ENCODE measurements at places on chromosomes 2 and 18.
A peak's percentile ranks its signal among the peaks of the same experiment; 100 is the strongest.

DNA sequence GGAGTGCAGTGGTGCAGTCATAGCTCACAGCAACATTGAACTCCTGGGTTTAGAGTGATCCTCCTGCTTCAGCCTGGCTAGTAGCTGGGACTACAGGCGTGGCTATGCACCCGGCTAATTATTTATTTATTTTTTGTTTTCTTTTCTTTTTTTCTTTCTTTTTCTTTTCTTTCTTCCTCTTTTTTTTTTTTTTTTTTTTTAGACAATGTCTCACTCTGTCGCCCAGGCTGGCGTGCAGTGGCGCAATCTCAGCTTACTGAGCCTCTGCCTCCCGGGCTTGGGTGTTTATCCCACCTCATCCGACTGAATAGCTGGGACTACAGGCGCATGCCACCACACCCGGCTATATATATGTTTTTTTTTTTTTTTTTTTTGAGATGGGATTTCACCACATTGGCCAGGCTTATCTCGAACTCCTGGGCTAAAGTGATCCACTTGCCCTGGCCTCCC, 1.4 kb upstream of the ANXA4 start:
- peaks cover 3% of the 10 kb centered on the region for H3K36me3 ChIP-seq
- H3K27ac ChIP-seq = no peak overlapping the region
- no peaks in the 10 kb centered on the region for H3K27me3 ChIP-seq
- H3K4me3 ChIP-seq = no peak overlapping the region
- no peak for DNase-seq

DNA sequence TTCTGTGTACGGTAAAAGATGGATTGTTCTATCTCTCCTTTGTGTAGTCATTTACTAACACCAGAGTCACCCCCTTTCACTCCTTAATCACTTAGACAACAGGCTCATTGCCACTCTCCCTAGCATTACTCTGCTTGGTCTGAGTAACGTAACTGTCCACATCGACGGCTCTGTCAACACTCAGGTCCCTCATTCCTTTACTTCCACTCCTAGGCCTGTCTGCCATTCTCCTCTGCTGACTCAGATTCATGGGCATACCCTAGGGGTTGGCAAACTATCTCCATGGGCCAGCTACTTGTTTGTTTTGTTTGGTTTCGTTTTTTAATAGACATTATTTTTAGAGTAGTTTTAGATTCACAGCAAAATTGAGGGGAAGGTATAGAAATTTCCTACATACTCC, 243.9 kb downstream of the NR4A2 start:
- H3K27ac ChIP-seq = no peak overlapping the region
- H3K36me3 ChIP-seq = no peaks in the 10 kb centered on the region
- H3K4me3 ChIP-seq = no peak overlapping the region
- H3K27me3 ChIP-seq = peaks cover under 1% of the 10 kb centered on the region

DNA sequence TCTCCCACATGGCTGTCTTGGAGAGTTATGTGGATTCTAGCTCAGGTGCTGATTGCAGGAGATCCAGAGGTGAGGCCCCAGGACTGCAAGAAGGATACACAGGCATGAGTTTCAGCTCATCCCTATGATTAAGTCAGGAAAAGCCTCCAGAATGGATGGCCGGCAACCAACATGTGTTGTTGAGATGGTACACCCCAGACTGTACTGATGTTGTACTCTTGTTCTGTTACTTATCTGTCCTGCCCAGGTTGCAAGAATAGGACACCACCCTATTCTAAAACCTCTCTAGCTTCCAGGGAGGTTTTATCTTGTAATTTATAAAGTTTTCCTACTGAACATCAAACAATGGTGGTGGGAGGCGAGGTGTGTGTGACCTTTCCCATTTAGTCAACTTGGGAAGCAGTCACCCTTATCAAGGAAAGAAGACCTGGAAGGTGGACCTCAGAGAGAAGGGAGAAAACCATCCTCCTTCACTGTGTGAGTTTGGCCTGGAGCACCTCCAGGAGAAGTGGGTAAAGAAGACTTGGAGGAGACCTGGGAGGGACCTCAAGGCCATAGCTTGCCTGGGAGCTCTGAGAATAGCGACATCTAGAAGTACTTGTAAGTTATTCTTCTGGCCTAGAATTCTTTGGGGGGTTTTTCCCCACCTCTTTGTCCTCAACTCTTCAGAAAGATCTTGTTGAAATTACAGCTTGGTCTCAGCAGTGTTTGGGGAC, 8.6 kb downstream of the FAM124B start:
- peaks cover 6% of the 10 kb centered on the region for H3K4me1 ChIP-seq
- no peak overlapping the region for H3K4me3 ChIP-seq
- H3K36me3 ChIP-seq = no peaks in the 10 kb centered on the region
- H3K27me3 ChIP-seq = peaks cover 9% of the 10 kb centered on the region

DNA sequence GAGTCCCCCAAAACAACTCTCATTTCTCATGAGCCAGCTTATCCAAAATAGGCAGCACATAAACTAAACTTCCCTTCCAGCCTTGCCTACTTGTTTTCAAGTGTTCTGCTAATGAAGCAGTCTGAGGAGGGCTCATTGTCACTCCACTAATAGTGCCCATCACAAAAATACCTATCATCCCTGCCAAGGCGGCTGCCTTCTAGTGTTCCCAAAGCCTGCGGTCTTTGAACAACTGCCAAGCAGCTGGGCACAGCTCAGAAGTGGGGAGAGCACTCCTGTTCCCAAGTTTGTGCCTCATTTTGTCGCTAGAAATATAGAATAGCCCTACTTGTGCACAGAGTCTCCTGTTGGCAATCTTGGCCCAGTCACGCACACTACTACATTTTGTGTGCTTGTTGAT, 50.3 kb downstream of the DTNA start:
- H3K4me1 ChIP-seq = no peaks in the 10 kb centered on the region
- H3K27ac ChIP-seq = no peak overlapping the region
- no peaks in the 10 kb centered on the region for H3K36me3 ChIP-seq
- H3K27me3 ChIP-seq = peaks cover 20% of the 10 kb centered on the region
- no peak for DNase-seq

DNA sequence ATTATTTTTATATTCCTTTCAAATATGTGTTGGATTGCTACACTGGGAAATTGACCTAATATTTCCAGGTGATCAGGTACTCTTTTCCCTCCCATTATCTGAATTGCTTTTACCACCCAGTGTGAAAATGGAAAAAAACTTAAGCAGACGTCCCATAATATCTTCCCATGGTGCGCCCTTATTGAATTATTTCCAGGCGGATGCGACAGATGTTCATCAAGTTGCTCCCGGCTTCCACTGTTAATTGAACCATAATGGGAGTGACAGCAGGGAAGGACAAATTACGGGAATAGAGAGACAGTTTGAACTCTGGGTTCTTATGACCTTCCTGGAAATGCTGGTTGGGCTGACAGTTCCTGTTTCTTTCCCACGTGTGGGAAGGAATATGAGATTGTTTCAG, 93.3 kb downstream of the THSD7B start:
- DNase-seq = no peak
- H3K4me1 ChIP-seq = no peaks in the 10 kb centered on the region
- no peak overlapping the region for H3K4me3 ChIP-seq
- H3K36me3 ChIP-seq = no peaks in the 10 kb centered on the region
- H3K27me3 ChIP-seq = no peaks in the 10 kb centered on the region

GRCh38 chr2:11236335-11236734, 81.1 kb downstream of the SLC66A3 start:
- peaks cover 6% of the 10 kb centered on the region for H3K36me3 ChIP-seq
- no peak overlapping the region for H3K4me3 ChIP-seq
- no peak for DNase-seq
- H3K4me1 ChIP-seq = peaks cover 14% of the 10 kb centered on the region
- H3K27me3 ChIP-seq = no peaks in the 10 kb centered on the region

DNA sequence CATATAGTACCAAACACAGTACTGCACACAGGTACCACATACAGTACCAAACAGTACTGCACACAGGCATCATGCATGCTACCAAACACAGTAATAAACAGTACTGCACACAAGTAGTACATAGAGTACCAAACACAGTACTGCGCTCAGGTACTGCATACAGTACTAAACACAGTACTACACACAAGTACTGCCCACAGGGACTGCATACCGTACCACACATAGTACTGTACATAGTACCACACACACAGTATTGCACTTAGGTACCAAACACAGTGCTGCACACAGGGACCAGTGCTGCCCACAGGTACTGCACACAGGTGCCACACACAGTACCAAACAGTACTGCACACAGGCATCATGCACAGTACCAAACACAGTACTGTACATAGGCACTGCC, 74.9 kb downstream of the ZNF236 start:
- H3K36me3 ChIP-seq = peaks cover 4% of the 10 kb centered on the region
- peaks cover 2% of the 10 kb centered on the region for H3K4me1 ChIP-seq
- H3K27me3 ChIP-seq = no peaks in the 10 kb centered on the region
- no peak for DNase-seq
- H3K27ac ChIP-seq = no peak overlapping the region

DNA sequence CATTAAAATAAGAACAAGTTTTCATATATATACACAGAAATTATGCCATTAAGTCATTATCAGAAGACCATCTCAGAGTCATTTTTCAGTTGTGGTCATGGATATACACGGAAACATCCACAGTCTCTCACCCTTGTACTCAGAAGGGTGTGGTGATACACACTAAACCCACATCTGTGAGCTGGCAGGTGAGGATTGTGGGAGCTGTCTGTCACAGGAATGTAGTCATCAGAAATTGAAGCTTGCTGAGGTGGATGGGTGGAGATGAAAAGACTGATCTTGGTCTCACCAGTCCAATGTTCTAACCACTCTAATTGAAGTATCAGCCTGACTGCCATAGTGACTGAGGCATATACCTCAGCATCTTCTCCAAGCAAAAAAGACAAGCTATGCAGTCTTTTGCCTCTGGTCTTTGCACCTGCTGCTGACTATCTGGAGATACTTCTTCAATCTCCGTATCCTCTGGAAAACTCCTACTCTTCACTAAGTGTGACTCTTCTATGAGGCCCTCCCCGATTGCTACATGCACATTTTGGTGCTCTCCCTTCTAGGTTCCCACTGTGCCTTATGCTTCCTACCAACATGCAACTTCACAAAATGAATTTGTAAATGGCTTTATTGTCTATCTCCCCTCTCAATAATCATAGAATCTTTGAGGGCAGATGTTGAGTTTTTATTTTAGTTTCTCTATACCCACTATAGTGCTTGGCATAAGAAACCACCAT, 232.8 kb downstream of the DYM start:
- DNase-seq = no peak
- no peaks in the 10 kb centered on the region for H3K27me3 ChIP-seq

GRCh38 chr2:225097035-225097434, 54.8 kb upstream of the DOCK10 start:
- no peaks in the 10 kb centered on the region for H3K27me3 ChIP-seq
- H3K27ac ChIP-seq = no peak overlapping the region

- no peak overlapping the region for H3K4me3 ChIP-seq
- H3K27me3 ChIP-seq = peaks cover 22% of the 10 kb centered on the region
- H3K36me3 ChIP-seq = peaks cover 3% of the 10 kb centered on the region
Observed at GRCh38 chr2:75641587-75641986, 5.0 kb upstream of the MRPL19 start.

- peaks cover 46% of the 10 kb centered on the region for H3K27me3 ChIP-seq
- no peak overlapping the region for H3K27ac ChIP-seq
Observed at GRCh38 chr18:45202061-45202460, 413.2 kb upstream of the SLC14A2 start.

DNA sequence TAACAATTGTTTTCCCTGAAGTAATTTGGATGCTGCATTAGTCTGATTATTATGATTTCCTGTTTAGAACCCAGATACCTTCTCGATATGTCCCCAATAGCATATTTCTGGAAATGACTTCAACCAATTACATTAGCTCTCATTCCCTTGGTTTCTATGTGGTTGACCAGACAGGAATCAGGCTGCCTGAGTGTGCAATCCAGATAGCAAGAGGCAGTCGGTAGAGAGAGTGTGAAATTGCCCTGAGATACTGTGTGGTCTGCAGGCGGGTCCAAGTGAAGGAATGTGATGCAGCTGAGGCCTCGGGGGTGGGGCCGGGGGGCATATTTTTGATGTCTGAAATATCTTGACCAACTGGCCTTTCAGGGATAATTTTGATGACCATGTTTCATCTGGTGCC, 143.9 kb upstream of the ITGA6 start:
- no peak overlapping the region for H3K4me3 ChIP-seq
- no peak for DNase-seq
- peaks cover 14% of the 10 kb centered on the region for H3K4me1 ChIP-seq
- no peak overlapping the region for H3K27ac ChIP-seq
- H3K27me3 ChIP-seq = peaks cover 19% of the 10 kb centered on the region

DNA sequence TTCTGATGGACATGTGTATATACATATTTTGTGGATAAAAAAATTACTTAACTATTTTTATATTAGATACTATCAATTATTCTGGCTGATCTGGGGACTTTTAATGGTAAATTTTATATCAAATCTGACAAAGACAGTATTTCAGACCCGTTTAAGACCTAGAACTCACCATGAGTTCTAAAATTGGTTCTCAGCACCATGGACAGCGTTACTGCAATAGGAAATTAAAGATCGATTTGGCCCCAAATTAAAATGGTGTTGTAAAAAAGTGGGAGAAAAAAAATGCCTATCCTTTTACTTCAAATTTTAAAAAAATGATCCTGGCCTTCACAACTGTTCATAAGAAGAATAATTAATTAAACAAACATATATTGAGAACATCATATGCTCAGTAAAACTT, 919 bp upstream of the SCN2A start:
- DNase-seq = no peak
- H3K4me3 ChIP-seq = no peak overlapping the region
- H3K4me1 ChIP-seq = no peaks in the 10 kb centered on the region
- H3K27me3 ChIP-seq = peaks cover 5% of the 10 kb centered on the region
- no peak overlapping the region for H3K27ac ChIP-seq

- peaks cover 2% of the 10 kb centered on the region for H3K4me1 ChIP-seq
- no peak overlapping the region for H3K27ac ChIP-seq
- no peak for DNase-seq
- H3K36me3 ChIP-seq = no peaks in the 10 kb centered on the region
- H3K27me3 ChIP-seq = peaks cover 52% of the 10 kb centered on the region
- H3K4me3 ChIP-seq = no peak overlapping the region
Observed at GRCh38 chr2:237253046-237253702, 160.8 kb downstream of the COL6A3 start.

GRCh38 chr2:240460781-240461431, 25.4 kb downstream of the GPC1 start:
- DNase-seq = peak; percentile 5
- no peak overlapping the region for H3K4me3 ChIP-seq
- H3K36me3 ChIP-seq = no peaks in the 10 kb centered on the region
